Osteocyte (in vitro differentiated cells): ENCODE measurements at places on chromosomes 2 and 18. TPM values are rescaled to one million over a fixed set of nuclear protein-coding genes. Genes with fewer than 3 reads are reported as not detected.

GRCh38 chr2:208172125-208172524 lies 8.7 kb upstream of the CRYGA start:
- no peak overlapping the region for H3K27ac ChIP-seq
- no peak for DNase-seq
- no peaks in the 10 kb centered on the region for H3K36me3 ChIP-seq
- no peaks in the 10 kb centered on the region for H3K4me1 ChIP-seq
- peaks cover 15% of the 10 kb centered on the region for H3K27me3 ChIP-seq

DNA sequence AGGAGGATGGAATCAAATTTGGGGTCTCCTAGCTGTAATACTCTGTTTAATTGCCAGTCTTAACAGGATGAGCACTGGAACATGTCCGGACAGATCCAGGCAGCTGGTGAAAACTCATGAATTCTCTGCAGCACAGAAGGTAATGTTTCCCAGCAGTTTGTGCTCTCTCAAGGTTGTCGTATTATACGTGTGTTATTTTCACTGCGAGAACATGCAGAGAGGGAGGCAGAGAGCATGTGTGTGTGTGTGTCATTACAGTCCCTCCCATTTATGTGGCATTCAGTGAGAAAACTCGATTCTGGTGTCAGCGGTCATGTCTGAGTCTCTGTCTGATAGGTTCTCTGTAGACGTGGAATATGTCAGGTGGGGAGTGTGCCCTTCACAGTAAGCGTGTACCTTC lies 150.2 kb upstream of the POU3F3 start:
- H3K27me3 ChIP-seq = peaks cover 36% of the 10 kb centered on the region
- DNase-seq = no peak
- H3K27ac ChIP-seq = no peak overlapping the region
- no peak overlapping the region for H3K4me3 ChIP-seq
- no peaks in the 10 kb centered on the region for H3K36me3 ChIP-seq

- H3K36me3 ChIP-seq = peaks cover 21% of the 10 kb centered on the region
- H3K27me3 ChIP-seq = no peaks in the 10 kb centered on the region
- H3K4me1 ChIP-seq = peaks cover 12% of the 10 kb centered on the region
- no peak for DNase-seq
- H3K4me3 ChIP-seq = no peak overlapping the region
These were observed 143.2 kb downstream of the TMEFF2 start for GRCh38 chr2:192051533-192051932.

- peaks cover 33% of the 10 kb centered on the region for H3K4me1 ChIP-seq
- H3K36me3 ChIP-seq = no peaks in the 10 kb centered on the region
- no peak for DNase-seq
- H3K27me3 ChIP-seq = no peaks in the 10 kb centered on the region
- no peak overlapping the region for H3K4me3 ChIP-seq
These were observed 3.8 kb upstream of the BOK start for GRCh38 chr2:241554610-241555322.

DNA sequence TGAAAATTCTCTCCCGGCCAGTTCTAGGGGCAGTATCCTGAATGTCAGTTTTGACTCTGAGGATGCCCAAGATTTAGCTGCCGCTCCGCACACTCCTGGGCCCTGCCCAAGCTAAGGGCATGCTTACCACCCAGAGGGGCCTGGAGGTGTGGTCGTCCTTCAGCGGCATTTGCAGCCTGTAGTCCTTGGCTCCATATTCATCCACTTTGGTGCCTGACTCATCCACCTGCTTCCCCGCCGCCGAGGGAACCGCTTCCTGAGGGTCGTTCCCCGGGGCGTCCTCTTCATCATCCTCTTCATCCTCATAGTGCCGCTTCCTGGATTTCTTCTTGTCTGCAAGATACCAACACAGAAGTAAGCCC lies 577 bp downstream of the ERCC3 start:
- DNase-seq = no peak
- peaks cover 23% of the 10 kb centered on the region for H3K4me1 ChIP-seq
- H3K4me3 ChIP-seq = peak overlapping the region; percentile 97
- H3K36me3 ChIP-seq = peaks cover 25% of the 10 kb centered on the region

GRCh38 chr2:53987336-53987921 lies 16.6 kb upstream of the PSME4 start:
- peaks cover 15% of the 10 kb centered on the region for H3K4me1 ChIP-seq
- H3K27me3 ChIP-seq = no peaks in the 10 kb centered on the region
- peaks cover 4% of the 10 kb centered on the region for H3K36me3 ChIP-seq
- no peak for DNase-seq

DNA sequence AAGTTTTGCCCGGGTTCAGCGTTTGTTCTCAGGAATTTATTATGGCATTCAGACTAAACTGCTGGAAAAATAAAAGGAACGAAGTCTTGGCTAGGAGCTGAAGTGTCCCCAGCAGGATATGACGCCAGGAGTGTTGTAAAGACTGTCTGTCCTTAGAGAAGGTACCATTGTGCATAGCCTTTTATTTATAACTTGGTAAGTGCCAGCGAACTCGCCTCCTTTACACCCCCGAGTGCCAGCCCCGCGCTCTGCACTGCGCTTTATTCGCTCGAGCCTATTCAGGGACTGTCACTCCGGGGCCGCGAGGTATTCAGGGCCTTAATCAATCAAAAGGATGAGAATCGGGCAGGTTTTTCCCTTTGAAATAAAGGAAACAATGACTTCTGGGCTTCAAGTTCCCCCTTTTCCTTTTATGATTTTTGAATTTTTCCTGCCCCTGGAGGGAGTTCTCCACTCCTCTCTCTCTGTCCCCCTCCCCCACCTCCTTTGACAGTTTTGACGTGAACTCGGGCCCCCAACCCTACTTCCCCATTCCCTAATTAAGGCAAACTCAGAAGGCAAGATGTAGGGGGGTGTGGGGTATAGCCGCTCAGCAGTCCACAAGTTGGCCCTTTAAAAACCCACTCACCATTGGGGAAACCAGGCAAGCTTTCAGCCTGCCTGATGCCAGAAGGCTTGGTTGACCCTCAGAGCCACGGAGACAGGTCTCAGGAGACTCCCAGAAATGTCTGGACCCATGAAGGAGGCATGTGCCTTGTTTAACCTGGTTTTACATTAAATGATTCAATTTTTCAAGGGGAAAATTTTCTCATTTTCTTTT lies 1.3 kb upstream of the PAX3 start:
- peaks cover 1% of the 10 kb centered on the region for H3K36me3 ChIP-seq
- H3K4me3 ChIP-seq = no peak overlapping the region
- peaks cover 44% of the 10 kb centered on the region for H3K4me1 ChIP-seq
- H3K27me3 ChIP-seq = peaks cover 98% of the 10 kb centered on the region
- no peak overlapping the region for H3K27ac ChIP-seq
- no peak for DNase-seq

GRCh38 chr2:45009303-45009927 lies at the start of gene SIX2:
Gene SIX2, minus strand, starts transcription at chr2:45009452. Its CDS starts 342 bp downstream, at chr2:45009110.
- H3K27me3 ChIP-seq = no peaks in the 10 kb centered on the region
- H3K4me3 ChIP-seq = peak within 1 kb of the TSS; percentile 96
- H3K36me3 ChIP-seq = peaks cover 15% of the 10 kb centered on the region
- peaks cover 56% of the 10 kb centered on the region for H3K4me1 ChIP-seq

- no peak overlapping the region for H3K27ac ChIP-seq
- no peaks in the 10 kb centered on the region for H3K4me1 ChIP-seq
- DNase-seq = no peak
- H3K27me3 ChIP-seq = no peaks in the 10 kb centered on the region
- H3K4me3 ChIP-seq = no peak overlapping the region
These were observed 568.1 kb upstream of the LINC00305 start for GRCh38 chr18:64717026-64717425.

DNA sequence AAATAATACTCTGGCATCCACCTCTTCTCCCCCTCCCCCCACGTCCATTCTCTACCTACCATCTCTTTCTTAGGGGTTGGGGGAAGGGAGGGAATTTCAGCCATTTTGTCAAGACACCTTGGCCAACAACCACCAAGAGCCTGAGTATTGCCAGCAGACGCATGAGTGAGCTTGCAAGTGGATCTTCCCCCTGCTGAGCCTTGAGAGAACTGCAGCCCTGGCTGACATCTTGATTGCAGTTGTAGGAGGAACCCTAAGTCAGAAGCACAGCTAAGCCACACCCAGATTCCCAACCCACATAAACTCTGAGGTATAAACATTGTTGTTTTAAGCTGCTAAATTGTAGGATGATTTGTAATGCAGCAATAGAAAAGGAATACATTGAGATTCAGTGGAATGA lies 165.6 kb downstream of the TMEFF2 start:
- peaks cover 14% of the 10 kb centered on the region for H3K4me1 ChIP-seq
- peaks cover 14% of the 10 kb centered on the region for H3K36me3 ChIP-seq
- DNase-seq = no peak
- no peak overlapping the region for H3K27ac ChIP-seq

DNA sequence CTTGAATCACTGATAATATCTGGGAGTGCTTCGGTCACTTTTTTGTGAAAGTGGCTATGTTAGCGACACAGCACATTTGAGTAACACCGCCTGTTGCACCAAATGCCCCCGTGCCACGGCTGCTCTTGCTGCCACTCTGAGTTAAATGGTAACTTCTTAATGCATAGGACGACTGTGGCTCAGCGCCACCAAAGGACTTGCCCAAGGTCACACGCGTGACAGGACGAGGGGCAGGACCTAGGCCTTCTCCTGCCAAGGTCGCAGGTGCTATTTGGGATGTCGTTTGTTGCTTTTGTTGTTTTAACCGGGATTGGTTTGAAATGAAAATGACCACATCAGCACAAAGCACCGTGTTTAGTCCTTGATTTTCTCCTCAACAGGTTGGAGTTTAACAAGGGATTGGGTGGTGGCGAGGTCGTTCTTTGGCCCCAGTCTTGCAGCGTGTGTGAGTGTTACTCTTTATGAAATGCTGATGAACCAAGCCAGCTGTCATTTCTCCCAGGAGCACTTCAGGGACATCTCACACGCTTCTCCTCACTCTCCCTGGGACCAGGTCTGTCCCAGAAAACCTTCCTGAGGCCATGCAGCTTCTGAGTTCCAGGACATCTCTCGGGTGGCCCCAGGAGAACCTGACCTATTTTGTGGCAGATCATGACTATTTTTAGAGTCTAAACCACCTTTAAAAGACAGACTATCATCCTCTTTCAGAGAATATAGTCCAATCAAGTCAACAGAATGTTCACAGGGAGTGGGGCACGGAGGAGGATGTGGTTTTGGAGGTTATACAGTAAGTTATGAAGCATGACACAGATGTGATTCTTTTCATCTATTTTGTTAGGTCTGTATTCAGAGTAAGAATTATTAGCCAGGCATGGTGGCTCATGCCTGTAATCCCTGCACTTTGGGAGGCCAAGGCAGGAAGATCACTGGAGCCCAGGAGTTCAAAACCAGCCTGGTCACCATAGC lies 49.9 kb downstream of the MTCL1 start:
- peaks cover 45% of the 10 kb centered on the region for H3K4me1 ChIP-seq
- DNase-seq = no peak
- H3K36me3 ChIP-seq = peaks cover 19% of the 10 kb centered on the region
- H3K4me3 ChIP-seq = no peak overlapping the region

DNA sequence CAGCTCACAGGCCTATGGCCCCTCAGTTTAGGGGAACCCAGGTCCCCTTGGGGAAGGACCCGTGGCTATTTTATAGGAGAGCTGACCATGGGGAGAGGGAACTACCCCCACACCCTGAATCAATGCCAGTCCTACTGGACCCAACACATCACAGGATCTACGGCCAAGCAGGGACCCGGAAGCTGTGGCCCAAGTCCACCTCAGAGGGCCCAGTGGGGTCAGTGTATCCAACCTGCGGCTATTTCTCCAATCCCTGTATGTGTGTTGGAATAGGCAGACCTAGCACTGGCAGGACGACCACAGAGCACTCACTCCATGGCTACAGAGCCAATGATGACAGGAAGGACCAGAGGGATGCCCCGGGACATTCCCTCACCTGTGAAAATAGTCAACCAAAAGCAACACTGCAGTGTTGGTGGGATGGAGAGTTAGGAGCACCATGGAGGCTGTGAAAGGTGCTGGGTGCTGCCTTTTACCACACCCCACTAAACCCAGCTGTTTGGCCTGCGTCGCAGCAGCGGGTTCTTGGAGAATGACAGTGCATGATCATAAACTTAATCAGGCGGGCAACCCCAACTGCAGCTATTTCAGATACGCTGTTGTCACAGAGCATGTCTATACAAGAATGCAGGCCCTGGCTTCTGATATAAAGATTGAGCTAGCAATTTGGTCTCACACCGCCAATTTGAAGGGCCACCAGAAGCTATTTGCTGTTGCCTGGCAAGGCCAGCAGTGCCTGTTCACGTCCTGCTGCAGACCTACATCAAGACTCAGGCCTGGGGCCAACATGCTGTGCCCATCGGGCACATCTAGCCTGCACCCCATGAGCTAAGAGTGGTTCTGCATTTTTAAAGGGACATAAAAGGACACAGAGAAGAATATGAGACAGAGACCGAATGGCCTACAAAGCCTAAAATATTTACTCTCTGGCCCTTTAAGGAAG lies 110.4 kb downstream of the EIPR1 start:
- no peaks in the 10 kb centered on the region for H3K27me3 ChIP-seq
- no peak overlapping the region for H3K4me3 ChIP-seq
- no peaks in the 10 kb centered on the region for H3K4me1 ChIP-seq
- no peak overlapping the region for H3K27ac ChIP-seq
- H3K36me3 ChIP-seq = peaks cover 5% of the 10 kb centered on the region
- peak; percentile 76 for DNase-seq

GRCh38 chr2:102442967-102443828 lies 20.2 kb downstream of the IL18RAP start:
- peaks cover 12% of the 10 kb centered on the region for H3K27me3 ChIP-seq
- no peaks in the 10 kb centered on the region for H3K4me1 ChIP-seq
- H3K27ac ChIP-seq = no peak overlapping the region
- no peak for DNase-seq

DNA sequence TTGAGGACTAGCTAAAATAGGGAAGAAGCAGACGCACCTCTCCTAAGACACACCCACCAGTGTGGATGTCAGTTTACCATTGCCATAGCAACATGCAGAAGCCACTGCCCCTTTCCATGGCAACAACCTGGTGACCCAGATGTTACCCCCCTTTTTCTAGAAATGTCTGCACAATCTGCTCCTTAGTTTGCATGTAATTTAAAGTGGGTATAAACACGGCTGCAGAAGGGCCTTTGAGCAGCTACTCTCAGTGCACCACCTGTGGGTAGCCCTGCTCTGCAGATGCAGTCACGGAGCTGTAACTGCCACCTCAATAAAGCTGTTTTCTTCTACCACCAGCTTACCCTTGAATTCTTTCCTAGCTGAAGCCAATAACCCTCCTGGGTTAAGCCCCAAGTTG lies 87.1 kb downstream of the FBXO15 start:
- H3K4me3 ChIP-seq = no peak overlapping the region
- DNase-seq = no peak
- H3K4me1 ChIP-seq = no peaks in the 10 kb centered on the region
- no peak overlapping the region for H3K27ac ChIP-seq

GRCh38 chr2:105652014-105652796 lies 92.5 kb upstream of the NCK2 start:
- no peak overlapping the region for H3K4me3 ChIP-seq
- H3K36me3 ChIP-seq = no peaks in the 10 kb centered on the region
- H3K27me3 ChIP-seq = peaks cover 28% of the 10 kb centered on the region
- peaks cover 3% of the 10 kb centered on the region for H3K4me1 ChIP-seq

- no peaks in the 10 kb centered on the region for H3K36me3 ChIP-seq
- H3K27me3 ChIP-seq = no peaks in the 10 kb centered on the region
- no peaks in the 10 kb centered on the region for H3K4me1 ChIP-seq
- H3K4me3 ChIP-seq = no peak overlapping the region
These were observed 5.1 kb downstream of the AFF3 start for GRCh38 chr2:100137318-100137717.

- peaks cover 10% of the 10 kb centered on the region for H3K4me1 ChIP-seq
- no peak overlapping the region for H3K4me3 ChIP-seq
- H3K27ac ChIP-seq = no peak overlapping the region
- no peaks in the 10 kb centered on the region for H3K36me3 ChIP-seq
- DNase-seq = no peak
These were observed 43.5 kb downstream of the SLC14A2 start for GRCh38 chr18:45658756-45659155.

The CHRNG gene
- total RNA-seq = not detected in 2 replicates

The IKZF2 gene
- total RNA-seq = 16.7 and 18.9 TPM in 2 replicates

The HOXD13 gene
- not detected in 2 replicates for total RNA-seq

The LYG2 gene
- total RNA-seq = not detected in 2 replicates

The GAD1 gene
- not detected in 2 replicates for total RNA-seq

The ASXL3 gene
- 7.2 and 10.1 TPM in 2 replicates for total RNA-seq

The KHK gene
- 2.0 and 2.4 TPM in 2 replicates for total RNA-seq

The NOL4 gene
- not detected in 2 replicates for total RNA-seq

The PROM2 gene
- 1.3 and 1.6 TPM in 2 replicates for total RNA-seq

The TPO gene
- not detected in 2 replicates for total RNA-seq
